Naive thymus-derived CD4-positive, alpha-beta T cell (primary cell): ENCODE measurements at places on chromosomes 13 and 19. TPM values are rescaled to one million over a fixed set of nuclear protein-coding genes. Genes with fewer than 3 reads are reported as not detected.

DNA sequence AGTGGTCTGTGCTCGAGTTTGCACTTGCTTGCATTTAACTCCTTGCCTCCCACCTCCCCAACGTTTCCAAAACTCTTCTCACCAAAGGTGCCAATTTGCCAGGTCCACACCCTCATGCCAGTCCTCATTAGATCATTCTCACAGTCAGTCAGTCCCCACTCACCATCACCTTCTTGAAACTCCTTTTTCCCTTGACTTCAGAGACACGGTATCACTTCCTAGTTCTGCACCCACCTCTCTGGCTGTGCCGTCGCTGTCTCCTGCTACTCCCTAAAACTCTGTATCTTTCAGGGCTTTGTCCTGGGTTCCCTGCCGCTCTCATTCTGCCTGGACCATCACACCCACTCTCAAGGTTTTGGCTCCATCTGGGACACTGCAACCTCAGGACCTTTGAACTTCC, 19.6 kb downstream of the OLFM2 start:
- no peaks in the 10 kb centered on the region for H3K36me3 ChIP-seq
- no peak overlapping the region for H3K4me3 ChIP-seq
- H3K27me3 ChIP-seq: peaks cover 13% of the 10 kb centered on the region
- no peak overlapping the region for H3K27ac ChIP-seq

DNA sequence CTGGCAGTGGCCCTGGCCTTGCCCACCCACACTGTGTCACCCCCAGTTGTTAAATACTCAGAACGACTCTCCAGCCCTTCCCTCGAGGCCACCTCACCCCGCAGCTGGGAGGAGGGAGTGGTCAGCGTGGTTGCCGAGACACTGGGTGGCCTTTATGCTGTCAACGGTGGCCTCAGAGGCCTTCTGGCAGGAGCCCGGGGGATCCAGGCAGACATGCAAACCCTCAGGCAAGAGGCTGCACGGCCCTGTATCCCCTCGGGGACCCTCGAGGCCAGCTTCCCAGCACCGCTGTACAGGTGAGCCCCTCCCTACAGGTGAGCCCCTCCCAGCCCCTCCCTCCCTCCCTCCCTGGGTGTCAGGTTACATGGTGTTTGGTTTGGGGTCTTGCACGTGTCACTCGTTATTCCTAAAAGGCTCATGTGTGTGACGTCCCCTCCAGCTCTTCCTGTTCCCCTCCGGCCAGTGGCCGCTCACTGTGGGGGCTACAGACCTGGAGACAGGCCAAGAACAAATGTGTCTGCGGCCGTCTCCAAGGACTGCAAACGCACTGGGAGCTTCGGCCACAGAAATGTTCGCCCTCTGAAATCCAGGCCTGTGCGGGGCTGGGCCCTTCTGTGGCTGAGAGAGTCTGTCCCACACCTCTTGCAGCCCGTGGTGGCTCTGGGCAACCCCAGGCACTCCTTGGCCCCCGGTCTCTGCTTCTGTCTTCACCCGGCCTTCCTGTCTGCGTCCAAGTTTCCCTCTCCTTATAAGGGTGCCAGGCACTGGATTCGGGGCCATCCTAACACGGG, at the start of gene TEKTIP1:
Gene TEKTIP1 (plus strand): TSS at position 210 of the 791 bp plus-strand sequence. CDS start 4 bp downstream, at position 214.
- H3K27ac ChIP-seq: no peak within 1 kb of the TSS
- no peaks in the 10 kb centered on the region for H3K4me1 ChIP-seq
- no peak within 1 kb of the TSS for H3K4me3 ChIP-seq
- no peak for DNase-seq

- no peak overlapping the region for H3K4me3 ChIP-seq
- DNase-seq: no peak
- no peak overlapping the region for H3K27ac ChIP-seq
Observed at GRCh38 chr19:49020342-49020741, 3.5 kb upstream of the LHB start.

GRCh38 chr13:108020027-108020426, 195.3 kb downstream of the LIG4 start:
- H3K4me1 ChIP-seq: no peaks in the 10 kb centered on the region
- H3K4me3 ChIP-seq: no peak overlapping the region
- no peak for DNase-seq
- no peaks in the 10 kb centered on the region for H3K27me3 ChIP-seq
- H3K36me3 ChIP-seq: no peaks in the 10 kb centered on the region

- no peak overlapping the region for H3K27ac ChIP-seq
- H3K27me3 ChIP-seq: no peaks in the 10 kb centered on the region
- H3K36me3 ChIP-seq: no peaks in the 10 kb centered on the region
- no peaks in the 10 kb centered on the region for H3K4me1 ChIP-seq
- H3K4me3 ChIP-seq: no peak overlapping the region
Observed at GRCh38 chr13:62038214-62038613, 622.6 kb upstream of the PCDH20 start.

Gene CCL25
- not detected for total RNA-seq

Gene ARL11
- total RNA-seq: 3.4 TPM

Gene KIRREL2
- total RNA-seq: 0.16 TPM

Gene SOX1
- total RNA-seq: not detected
